Astrocyte (in vitro differentiated cells and primary cell): ENCODE measurements at places on chromosomes 4 and X.

DNA sequence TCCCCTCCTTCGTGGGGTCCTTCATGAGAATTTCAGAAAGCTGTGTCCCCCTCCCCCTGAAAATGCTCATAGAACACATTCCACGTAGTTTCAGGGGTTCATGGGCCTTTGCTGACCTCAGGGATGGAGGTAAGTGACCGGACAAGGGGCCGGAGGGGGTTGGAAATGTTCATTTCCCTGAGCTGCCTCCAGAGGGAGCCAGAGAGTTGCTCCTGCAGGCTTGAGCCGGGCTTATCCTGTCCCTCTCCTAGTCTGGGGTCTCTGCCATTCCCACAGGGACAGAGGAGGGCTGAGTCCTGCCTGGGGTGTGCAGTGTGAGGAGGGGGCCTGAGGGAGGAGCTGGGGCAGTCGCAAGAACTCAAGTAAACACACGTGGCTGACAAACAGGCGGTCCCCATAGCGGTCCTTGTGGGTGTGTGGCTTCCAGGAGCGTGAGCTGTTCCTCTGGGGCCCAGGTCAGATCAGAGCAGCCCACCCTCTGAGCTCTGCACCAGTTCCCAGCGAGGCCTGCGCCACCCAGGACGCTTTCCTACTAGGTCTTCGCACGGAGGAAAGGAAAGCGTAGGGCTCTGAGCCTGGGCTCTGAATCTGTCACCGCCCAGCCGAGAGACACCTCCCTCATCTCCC is 62.5 kb downstream of the WFS1 start:
- DNase-seq, result no peak

GRCh38 chr4:147610686-147611085 is 6.5 kb upstream of the TMEM184C start:
- no peak for DNase-seq

- no peak for DNase-seq
These were observed 59.7 kb downstream of the NBDY start for GRCh38 chrX:56788717-56789122.

DNA sequence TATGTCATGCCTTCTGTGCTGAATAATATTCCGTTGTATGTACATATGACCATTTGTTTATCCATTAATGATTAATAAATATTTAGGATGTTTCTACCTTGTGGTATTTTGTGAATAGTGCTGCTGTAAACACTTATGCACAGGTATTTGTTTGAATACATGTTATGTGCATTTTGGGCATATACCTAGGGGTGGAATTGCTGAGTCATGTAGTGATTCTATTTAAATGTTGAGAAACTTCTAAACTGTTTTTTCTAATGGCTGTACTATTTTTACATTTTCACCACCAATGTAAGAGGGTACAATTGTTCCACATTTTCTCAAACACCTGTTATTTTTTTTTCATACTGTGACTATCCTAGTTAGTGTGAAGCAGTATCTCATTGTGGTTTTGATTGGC is 1318.6 kb downstream of the TECRL start:
- DNase-seq, result no peak

DNA sequence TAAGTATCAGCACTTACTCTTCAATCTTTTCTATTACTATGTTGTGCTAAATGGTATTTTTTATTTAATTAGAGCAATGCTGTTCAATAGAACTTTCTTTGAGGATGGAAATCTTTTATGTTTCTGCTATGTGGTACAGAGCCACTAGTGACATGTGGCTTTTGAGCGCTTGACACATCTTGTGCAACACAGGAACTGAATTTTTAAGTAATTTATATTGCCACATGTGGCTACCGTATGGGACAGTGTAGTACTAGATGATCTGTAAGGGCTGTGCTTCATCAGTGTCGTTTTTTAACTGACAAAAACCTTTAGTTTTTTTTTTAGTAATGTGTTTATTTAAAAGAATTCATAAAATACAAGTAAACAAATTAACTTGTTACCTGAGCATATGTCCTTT is 22.4 kb downstream of the HPRT1 start:
- no peak for DNase-seq

DNA sequence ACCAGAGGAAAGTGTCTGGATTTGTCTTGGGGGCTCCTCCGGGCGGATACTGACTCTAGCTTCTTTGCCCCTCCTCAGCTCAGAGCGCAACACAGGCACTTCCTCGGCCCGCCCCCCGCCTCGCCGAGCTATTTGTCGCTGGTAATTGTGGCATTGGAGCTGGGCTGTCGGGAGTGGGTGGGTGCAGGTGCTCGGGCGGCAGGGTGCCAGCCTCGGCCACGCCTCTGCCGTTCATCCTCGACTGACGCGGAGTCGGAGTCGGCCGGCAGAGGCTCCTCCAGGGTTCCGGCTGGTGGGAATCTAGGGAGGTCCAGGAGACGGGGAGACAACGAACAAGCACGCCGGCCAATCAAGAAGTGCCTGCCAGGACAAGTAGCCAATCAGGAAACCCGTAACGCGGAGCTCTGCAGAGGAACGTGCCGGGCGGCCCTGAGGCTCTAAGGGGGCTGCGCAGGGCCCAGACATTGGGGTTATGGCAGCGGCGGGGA is 3.9 kb upstream of the SYN1 start:
- peak; percentile 70 for DNase-seq

- no peak for DNase-seq
These were observed 79.8 kb downstream of the SPANXN3 start for GRCh38 chrX:143437439-143437838.

DNA sequence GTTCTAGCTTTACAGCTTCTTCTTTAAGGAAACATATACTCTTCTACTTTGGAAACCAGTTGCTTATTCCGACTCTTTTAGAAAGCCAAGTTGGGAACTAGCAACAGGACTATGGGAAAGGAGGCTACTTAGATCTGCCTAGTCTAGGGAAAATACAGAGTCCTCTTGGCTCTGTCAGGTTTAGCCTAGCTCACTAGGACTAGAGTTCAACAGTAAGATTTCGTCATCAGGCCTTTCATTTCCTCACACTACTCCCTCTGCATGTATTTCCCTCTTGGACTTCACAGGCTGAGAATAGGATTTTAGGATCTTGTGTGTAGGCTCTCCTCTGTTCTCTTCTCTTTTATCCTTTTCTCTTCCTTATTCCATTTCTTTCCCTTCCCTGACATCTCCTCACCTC is 409.8 kb downstream of the AR start:
- DNase-seq, result no peak

GRCh38 chrX:41507919-41508318 is 60.8 kb downstream of the NYX start:
- DNase-seq, result no peak

DNA sequence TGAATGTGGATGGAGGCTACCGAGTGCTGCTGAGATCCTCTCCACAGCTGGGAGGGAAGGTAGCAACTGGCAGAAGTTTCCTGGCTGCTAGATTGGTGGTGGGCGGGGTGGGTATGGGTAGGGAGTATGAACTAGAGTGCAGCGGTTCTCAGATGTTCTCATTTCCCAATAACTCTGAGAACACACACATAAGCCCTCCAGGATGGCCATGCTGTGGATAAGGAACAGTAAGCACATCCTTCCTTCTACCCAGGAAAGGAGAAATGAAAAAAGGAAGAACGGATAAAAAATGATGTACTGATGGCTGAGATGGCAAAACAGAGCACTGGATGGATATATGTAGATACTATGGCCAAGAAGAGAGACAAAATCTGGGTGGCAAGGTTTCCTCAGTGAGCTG is 116.0 kb downstream of the ZNF827 start:
- DNase-seq, result no peak

- no peak for DNase-seq
These were observed 21.6 kb upstream of the PDCL2 start for GRCh38 chr4:55613621-55614020.

DNA sequence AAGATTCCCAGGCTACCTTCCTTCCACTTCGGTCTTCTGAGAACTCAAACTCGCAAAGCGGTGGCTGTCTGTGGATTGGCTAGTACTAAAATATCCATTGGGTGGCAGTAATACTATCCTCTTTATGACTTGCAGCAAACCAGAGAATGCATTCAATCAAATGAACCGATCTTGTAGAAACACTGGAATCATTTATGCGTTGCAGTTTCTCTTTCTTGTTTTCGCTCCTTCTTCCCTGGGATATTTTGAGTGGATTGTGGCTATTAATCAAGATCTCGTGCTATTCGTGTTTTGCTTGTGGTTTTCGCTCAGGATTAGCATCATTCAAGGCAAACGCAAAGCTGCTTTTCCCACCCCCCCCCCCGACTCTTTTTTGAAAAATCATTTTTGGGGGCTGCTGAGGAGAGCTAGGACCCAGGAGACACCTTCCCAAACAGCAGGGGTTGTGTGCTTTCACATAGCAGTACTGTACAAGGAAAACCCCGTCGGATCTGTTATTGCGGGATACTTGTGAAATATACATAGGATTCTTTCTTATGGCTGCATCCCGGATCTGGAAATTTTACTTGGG is at the start of gene IL1RAPL1:
Gene IL1RAPL1, plus strand, starts transcription at position 466 of the 571 bp plus-strand sequence.
- peak; percentile 78 for DNase-seq

- no peak for DNase-seq
These were observed 15.7 kb upstream of the DRP2 start for GRCh38 chrX:101203761-101204351.

GRCh38 chrX:119407681-119408080 is 8.5 kb downstream of the SLC25A43 start:
- peak; percentile 27 for DNase-seq

DNA sequence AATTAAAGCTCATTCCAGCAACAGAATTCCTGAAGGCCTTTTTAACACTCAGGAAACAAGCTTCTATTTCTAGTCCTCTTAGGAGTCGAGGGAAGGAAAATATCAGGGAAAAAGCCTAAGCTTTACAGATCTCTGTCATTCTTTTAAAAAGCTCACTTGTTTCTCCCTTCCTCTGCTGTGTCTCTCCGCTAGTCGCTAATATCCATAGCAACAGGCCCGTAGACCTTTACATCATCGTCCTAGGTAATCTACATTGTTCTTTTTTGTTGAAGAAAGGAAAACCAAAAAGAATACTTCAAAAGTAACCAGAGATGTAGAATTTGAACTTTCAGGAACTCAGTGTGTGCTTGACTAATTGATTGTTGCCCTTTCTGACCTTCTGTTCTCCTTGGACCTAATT is 45.9 kb upstream of the MTMR1 start:
- no peak for DNase-seq

GRCh38 chr4:123871341-123871740 is 474.7 kb downstream of the SPRY1 start:
- no peak for DNase-seq

GRCh38 chrX:66547847-66548369 is 91.0 kb downstream of the EDA2R start:
- DNase-seq, result no peak
